ENCODE measurements at places on chromosomes 16 and 17.

- DNase-seq, result no peak
Observed at GRCh38 chr17:7380321-7380720, 568 bp upstream of the TNK1 start.

GRCh38 chr16:3009568-3010390 is 2.9 kb upstream of the CLDN9 start:
- DNase-seq, result no peak

DNA sequence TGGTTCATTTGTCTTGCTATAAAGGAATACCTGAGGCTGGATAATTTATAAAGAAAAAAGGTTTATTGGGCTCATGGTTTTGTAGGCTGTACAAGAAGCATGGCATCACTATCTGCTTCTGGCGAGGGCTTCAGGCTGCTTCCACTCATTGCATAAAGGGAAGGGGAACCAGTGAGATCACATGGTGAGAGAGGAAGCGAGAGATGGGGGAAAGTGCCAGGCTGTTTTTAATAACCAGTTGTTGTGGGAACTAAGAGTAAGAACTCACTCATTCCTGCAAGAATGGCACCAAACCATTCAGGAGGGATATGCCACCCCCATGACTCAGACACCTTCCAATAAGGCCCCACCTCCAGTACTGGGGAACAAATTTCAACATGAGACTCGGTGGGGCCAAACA is 24.3 kb downstream of the SPECC1 start:
- no peak for DNase-seq

- DNase-seq, result no peak
Observed at GRCh38 chr16:48558371-48558841, 51.6 kb downstream of the N4BP1 start.

DNA sequence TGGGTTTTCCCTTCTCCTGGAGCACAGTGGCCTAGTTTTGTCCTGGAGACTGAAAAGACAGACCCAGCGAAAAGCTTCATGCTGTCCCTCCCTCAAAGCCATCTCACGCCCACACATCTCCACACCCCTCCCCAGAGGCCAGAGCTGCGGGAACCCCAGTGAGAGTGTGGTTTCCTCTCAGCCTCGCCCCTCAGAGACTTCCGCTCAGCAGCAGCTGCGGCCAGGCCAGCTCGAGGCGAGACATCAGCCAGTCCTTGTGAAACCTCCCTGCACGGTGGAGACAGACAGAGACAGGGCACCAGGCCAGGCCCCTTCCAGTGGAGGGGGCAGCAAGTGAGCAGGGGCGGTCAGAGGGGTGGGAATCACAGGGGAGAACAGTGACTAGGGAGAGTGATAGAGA is 77.0 kb upstream of the TNRC6C start:
- peak; percentile 94 for DNase-seq

GRCh38 chr17:51425773-51426172 is 165.4 kb downstream of the UTP18 start:
- no peak for DNase-seq

DNA sequence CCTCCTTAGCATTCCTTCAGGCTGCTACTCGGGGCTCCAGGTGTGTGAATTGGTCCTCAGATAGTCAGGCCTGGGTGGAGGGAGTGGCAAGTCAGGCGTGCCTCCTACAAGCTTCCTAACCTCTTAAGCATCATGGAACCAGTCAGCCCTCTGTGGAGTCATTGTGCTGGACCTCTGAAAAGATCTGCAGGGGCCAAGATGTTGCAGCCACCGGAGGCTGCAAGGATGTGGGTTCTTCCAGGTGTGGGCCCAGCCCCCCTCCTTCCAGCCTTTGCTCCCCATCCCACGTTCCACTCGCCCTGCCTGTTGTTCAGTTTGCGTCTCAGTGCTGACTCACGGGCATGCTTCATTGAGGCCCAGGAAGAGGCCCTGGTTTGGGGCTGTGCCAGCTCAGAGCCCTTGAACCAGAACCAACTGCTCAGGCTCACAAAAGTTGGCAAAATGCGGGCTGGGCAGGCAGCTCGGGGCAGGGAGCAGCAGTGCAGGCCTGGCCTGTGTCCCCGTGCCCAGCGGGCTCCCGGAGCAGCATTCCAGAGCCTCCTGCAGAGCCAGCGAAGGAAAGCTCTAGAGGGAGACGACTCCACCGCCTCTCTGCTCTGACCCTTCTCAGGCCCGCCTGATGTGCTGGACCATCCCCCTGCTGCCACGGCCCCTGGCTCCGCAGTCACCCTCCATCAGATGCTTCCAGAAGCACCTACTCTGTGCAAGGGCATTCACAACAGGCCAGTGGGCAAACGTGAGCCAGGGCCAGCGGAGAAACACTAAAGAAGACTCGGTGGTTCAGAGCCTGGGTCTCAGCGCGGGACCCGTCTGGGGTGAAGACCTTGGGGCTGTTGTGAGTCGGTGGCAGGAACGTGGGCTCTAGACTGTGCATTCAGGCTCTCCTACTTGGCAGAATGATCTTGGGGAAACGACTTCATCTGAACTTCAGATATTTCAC is 7.5 kb downstream of the LDHD start:
- no peak for DNase-seq

DNA sequence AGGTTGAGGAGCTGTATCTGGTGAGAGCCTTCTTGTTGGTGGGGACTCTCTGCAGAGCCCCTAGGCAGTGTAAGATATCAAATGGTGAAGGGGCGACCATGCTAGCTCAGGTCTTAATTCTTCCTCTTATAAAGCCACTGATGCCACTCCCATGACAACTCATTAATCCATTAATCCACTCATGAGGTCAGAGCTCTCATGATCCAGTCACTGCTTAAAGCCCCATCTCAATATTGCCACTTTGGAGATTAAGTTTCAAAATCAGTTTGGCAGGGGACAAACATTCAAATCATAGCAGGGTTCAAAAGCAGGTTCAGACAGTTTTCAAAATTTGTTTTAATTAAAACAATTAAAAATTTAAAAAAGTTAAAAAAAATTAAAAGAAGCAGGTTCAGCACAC is 13.1 kb upstream of the SPECC1 start:
- no peak for DNase-seq

Data from GM13977 (cell line).